ENCODE measurements at places on chromosomes 16 and 17.

- no peak for DNase-seq
Observed at GRCh38 chr16:68750193-68750695, 13.2 kb downstream of the CDH1 start.

DNA sequence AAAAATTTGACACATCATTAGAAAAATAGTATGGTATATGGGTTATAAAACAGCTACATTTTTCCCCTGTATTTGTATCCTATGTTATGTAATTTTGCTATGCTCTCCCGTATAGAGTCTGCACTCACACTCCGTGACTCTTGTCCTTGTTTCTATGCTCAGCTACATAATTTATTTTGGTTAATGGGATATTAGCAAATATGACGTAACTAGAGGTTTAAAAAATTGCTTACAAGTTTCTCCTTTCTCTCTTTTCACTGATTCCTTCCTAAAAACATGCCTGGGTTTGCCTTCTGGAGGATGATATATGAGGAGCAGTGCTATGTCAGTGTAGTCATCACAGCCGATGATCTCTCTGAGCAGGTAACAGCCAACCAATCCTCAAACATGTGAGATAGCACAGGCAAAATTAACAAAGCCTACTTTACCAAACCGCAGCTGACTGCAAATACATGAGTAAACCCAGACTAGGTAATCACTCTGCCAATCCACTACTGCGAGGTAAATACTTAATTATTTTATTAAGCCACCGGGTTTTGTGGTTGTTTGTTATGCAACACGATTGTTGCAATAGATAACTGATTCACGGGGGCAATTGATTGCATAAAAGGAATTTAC lies 126.9 kb downstream of the KIF2B start:
- DNase-seq = no peak

- DNase-seq = no peak
Observed at GRCh38 chr16:51394421-51394820, 243.4 kb upstream of the SALL1 start.

DNA sequence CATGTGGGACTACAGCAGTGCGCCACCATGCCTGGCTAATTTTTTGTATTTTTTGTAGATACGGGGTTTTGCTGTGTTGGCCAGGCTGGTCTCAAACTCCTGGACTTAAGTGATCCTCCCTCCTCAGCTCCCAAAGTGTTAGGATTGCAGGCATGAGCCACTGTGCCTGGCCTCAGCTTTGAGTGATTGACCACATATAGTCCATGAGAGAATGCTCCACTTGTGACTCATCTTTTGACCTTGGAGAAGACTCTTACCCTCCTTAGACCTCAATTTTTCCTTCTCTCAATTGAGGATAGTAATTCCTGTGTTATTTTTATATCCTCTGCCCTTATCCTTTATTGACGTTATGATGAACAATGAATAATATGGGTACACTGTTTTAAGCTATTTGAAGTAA lies 30.9 kb upstream of the DUSP14 start:
- DNase-seq = no peak

GRCh38 chr17:75736173-75736835 lies 15.0 kb downstream of the ITGB4 start:
- no peak for DNase-seq

DNA sequence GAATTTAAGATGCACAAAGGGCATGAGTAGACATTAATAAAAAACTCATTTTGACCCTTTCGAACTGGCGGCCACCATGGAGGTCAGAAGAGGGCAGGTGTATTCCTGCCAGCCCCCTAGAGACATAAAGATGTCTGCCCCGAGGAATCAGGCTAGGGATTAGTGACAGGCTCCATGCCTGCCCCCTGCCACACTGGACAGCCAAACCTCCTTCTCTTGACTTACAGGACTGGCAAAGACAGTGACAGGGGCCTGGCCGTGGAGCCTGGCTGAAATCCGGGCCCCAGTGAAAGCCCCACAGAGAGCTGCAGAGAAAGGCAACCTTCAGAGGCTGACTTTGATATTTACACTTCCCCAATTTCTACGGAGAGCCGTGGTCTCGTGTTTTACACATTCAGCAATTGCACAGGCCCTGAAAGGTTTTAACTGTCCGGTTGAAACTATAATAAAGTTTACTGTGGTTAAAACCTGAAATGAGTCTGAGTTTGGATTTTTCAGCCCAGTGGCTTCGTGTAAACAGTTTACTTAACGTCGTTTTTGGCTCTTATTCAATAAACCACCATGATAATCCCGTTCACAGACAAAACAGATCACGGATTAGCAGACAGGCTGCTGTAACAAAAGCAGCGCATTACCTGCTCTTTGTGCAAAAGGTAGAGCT lies 243.9 kb upstream of the MYOCD start:
- DNase-seq = no peak

GRCh38 chr16:47395733-47396498 lies 64.9 kb downstream of the ITFG1 start:
- no peak for DNase-seq

Measured in activated naive CD8-positive, alpha-beta T cell treated with anti-CD3 and anti-CD28 coated beads, Interleukin-2, amount 50 U/mL, for 16 hours (primary cell).